ENCODE measurements at places on chromosomes 4 and X. TPM values are rescaled to one million over a fixed set of nuclear protein-coding genes. Genes with fewer than 3 reads are reported as not detected.

ENAM gene
- total RNA-seq = 0.12 TPM

FAM9C gene
- total RNA-seq = not detected

PRDM5 gene
- 13.1 TPM for total RNA-seq

BOD1L1 gene
- total RNA-seq = 34.6 TPM

FGFBP2 gene
- total RNA-seq = not detected

MAOA gene
- total RNA-seq = 21.4 TPM

SLC4A4 gene
- 0.40 TPM for total RNA-seq

MAGEE2 gene
- total RNA-seq = not detected

HPSE gene
- 0.62 TPM for total RNA-seq

PPARGC1A gene
- total RNA-seq = 1.5 TPM

COL4A6 gene
- 4.4 TPM for total RNA-seq

SUPT20HL1 gene
- under 0.01 TPM for total RNA-seq

TIGD4 gene
- 0.13 TPM for total RNA-seq

STPG2 gene
- 0.06 TPM for total RNA-seq

HMX1 gene
- total RNA-seq = not detected

KLKB1 gene
- total RNA-seq = 0.26 TPM

NAA11 gene
- total RNA-seq = 0.06 TPM

SMIM31 gene
- total RNA-seq = not detected

KIF4A gene
- 11.4 TPM for total RNA-seq

RBMX2 gene
- total RNA-seq = 24.4 TPM

CT55 gene
- total RNA-seq = not detected

All from aortic smooth muscle cell (primary cell).